ENCODE measurements at places on chromosomes 1 and 21.

DNA sequence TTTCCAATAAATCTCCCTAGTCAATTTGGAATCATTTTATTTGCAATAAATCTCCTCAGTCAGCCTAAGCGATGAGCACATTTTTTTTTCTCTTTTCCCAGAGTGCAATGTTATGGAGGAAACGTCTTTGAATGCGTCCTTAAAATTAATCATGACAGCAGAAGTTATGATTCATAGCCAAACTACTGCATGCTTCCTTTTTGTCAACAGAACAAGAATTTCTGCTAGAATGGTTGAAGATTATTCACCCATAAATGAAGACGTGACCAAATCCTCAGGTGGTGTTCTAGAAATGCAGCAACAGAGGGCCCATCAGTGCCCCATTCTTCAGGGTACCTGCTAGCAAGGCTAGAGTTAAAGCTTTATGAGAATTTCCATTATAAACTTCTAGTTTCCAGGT lies 407.9 kb upstream of the PKN2 start:
- no peak for DNase-seq

- DNase-seq = no peak
Observed at GRCh38 chr21:14076143-14076806, 134.5 kb downstream of the LIPI start.

- DNase-seq = no peak
Observed at GRCh38 chr1:1915911-1916840, 1.1 kb downstream of the CALML6 start.

GRCh38 chr1:110485725-110486124 lies 33.2 kb downstream of the KCNA10 start:
- DNase-seq = no peak

DNA sequence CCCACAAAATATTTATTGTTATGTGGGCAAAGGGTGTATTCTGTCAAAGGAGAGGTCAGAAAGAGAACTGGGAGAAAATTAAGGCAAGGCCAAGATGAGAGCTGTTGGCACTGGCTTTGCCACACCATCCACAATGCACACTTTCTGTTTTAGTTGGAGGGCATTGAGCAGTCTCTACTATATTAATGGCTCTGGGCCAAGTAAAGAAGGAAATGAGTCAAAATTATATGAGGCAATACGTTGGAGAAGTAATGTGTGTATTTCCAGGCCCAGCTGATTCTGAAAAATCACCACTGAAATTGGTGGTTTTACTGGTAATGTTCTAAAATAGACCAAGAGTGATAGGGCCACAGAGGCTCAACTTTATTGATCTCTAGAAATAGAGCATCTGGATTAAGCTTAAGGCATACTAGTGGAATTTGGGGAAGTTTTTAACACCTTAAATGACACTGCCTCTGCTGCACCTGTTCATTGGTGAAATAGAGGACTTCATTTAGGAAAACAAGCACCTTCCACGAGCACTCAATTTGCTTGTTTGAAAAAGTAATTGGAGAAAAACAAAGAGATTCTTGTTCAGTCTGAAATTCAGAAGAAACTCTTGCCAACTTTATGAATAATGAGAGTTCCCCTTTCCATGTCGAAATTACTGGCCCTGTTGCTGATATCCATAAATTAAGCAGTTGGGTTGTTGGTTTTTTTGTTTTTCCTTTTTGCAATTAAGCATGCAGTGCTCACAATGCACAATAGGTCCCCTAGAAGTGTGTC lies 424.9 kb downstream of the ADGRL2 start:
- DNase-seq = peak; percentile 87

DNA sequence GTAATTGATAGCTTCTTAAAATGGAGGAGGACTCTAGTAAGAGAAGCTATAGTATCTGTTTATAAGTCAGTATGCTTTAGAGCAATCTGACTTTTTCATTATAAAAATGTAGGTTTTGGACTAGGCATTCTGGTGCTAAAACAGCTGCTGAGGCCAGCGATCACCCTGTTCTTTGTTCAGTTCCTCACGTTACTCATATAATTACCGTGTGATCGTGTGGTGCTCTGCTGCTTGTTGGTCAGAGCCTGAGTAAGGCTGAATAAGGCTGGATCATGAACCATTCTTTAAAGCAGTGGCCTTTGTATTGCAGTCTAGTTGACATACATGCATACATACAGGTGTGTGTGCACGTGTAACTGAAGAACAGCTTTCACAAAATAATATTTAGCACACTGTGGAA lies 25.2 kb downstream of the CDC42 start:
- DNase-seq = peak; percentile 47

GRCh38 chr1:10867138-10867721 lies 70.8 kb upstream of the CASZ1 start:
- peak; percentile 54 for DNase-seq

DNA sequence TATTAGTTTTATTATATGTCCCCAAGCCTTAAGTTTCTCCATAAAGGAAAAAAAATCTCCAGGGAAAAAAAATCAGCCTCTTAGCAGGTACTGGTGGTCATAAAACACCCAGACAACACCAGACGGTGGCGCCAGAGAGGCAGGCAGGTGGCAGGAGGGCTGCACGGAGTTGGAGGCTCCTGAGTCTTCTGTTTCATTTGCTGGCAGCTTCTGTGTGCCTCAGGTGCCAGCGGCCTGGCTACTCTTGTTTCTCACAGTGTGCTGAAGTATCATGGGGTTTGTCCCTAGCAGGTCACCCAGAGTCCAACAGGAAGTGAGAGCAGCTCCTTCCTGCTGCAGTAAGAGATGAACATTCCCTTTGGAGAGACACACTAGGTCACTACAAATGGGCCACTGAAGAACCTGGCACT lies 123.3 kb upstream of the GADD45A start:
- DNase-seq = peak; percentile 73

DNA sequence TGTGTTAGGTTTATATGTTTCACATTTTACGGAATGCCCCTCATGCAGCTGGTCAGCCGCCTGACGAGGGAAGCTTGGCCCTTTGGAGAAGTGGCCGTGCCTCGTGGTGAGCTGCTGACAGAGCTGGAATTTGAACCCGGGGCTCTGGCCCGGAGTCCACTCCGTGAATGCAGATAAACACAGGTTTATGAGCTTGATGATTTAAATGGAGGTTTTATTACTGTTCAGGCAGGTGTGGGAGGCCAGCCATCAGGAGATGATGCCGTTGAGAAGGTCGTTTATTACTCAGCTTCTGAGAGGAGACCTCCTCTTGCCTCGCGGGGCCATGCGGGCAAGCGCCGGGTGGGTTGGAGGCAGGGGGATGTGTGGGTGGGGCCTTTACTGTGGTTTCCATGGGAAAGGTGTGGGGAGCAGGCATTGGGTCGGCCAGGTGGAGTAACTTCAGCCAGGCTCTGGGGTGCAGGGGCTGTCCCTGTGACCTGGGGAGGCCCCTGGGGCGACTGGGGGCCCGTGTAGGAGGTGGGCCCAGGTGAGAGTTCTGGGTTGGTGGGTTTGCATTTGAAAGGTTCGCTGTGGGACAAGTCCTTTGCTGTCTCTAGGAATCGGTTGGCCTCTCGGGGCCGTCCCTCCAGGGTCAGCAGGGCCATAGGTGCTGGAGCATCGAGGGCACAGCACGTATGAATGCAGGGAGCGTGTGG lies 22.0 kb downstream of the PRKCZ start:
- DNase-seq = no peak

DNA sequence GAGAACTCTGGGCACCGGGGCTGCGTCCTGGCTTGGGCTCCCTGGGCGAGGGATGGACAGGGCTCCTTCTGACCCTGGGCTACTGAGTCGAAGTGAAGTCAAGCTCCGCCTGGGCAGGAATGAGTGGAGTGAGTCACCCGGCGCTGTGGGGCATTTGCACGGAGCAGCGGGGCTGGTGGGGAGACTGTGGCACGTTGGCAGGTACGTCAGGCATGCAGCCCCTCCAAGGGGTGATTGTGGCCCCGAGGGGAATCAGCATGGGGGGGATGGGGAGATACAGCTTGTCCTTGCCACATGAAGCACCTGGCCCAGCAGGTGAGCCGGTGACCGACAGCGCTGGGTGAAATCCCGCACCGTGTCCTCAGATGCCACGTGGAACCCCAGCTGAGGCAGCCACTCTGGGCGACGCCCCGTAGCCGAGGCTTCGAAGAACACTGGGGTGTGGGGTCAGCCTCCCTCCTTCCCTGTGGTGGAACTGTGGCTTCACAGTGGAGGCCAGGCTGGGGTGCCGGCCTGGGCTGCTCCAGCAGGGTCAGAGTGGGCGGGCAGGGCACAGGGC lies 62.3 kb downstream of the COL18A1 start:
- DNase-seq = no peak

- no peak for DNase-seq
Observed at GRCh38 chr21:46608672-46609111, 3.8 kb upstream of the S100B start.

DNA sequence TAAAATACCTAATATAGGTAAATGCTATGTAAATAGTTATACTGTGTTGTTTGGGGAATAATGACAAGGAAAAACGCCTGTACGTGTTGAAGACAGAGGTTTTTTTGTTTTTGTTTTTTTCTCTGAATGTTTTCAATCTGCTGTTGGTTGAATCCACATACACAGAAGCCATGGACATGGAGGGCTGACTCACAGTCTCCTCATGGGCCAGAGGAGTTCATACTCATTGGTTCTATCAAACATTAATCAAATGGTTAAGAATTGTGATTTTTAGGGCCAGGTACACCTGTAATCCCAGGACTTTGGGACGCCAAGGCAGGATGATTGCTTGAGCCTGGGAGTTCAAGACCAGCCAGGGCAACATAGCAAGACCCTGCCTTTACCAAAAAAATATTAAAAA lies 20.5 kb downstream of the MIER1 start:
- no peak for DNase-seq

DNA sequence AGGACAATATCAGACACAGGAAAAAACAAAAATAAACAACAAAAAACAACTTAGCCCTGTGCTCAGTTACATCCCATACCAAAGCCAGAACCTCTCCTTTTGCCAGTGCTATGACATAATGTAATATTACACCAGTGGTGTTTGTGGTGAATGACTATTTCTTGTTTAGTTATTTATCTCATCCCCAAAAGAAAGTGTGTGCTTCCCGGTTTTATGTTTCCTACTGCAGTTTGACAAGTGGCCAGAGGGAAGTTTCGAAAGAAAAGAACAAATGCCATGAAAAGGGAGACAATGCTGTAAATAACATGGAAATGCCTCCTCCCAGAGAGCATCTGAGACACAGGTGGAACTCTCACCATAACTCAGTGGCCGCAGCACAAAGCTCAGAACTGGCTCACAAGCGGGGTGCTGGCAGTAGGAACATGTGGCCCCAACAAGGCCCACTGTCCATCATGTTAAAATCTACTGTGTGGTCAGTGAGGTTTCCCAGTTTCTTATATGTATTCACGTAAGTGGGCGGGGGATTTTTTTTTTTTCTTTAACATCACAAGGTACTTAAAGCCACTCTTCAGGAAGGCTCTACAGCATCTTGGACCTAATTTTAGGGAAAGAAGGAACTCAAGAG lies 158.2 kb downstream of the BARHL2 start:
- DNase-seq = no peak

- DNase-seq = peak; percentile 84
Observed at GRCh38 chr1:6359216-6360116, 34.1 kb downstream of the ACOT7 start.
